ENCODE measurements at places on chromosomes 12 and 14.
A peak's percentile ranks its signal among the peaks of the same experiment; 100 is the strongest.

GRCh38 chr12:43795716-43796280 lies 10.3 kb downstream of the TWF1 start:
- DNase-seq, result no peak

DNA sequence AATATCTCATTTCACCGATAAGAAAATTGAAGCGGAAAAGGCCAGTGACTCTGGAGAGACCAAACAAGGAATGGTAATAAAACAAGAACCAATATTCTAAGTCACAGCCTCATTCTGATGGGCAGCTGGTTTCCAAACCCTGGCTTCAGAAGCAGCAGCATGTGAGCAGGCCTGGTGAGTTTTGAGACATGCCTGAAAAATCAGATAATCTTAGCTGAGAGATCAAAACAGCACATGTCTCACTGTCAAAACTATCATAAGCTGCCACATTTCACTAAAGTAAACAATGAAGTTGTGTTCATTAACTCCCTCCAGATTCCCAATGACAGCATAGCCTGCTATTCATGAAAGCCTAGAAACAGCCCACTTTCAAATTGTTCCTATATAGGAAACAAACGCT lies 36.5 kb downstream of the CIT start:
- no peak for DNase-seq

- no peak for DNase-seq
These were observed 216.7 kb downstream of the TMEM117 start for GRCh38 chr12:44052554-44052953.

- DNase-seq, result no peak
These were observed 1722.1 kb upstream of the SEL1L start for GRCh38 chr14:83255727-83256090.

- DNase-seq, result no peak
These were observed 3.3 kb upstream of the KRT79 start for GRCh38 chr12:52837413-52837741.

DNA sequence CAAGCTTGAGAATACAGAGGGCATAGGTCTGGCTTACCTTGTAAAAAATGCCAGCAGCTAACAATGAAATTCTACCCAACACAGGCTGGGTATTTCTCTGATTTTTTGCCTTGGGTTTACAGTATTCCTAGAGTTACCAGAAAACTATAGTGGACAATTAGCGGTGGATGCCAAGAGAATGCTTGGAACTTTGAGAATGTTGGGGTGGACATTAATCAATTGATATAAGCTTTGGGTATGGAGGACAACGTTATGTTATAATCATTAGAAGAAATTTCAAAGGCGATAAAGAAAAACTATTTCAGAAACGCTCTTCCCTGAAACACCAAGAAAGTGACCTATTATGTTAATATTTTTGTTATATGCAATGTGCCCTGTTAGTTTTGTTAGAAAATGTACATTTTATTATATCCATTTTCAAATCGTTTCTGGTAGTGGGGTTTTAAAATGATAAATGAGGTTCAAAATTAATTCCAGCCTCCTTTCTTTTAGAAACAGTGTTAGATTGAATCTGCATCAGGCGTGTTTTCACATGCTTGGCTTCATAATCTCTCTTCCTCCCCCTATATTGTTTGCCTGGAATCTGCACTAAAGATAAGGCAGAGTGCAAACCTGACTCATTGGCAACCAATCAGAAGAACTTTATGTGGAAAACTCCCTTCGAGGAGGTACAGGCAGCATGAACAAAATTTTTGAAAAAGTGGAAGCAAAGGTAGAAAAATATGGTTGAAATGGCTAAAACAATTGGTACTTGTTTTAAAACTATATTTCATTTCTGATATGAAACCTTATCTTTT lies 1.4 kb upstream of the PTPRQ start:
- no peak for DNase-seq

GRCh38 chr12:110015132-110015531 lies 15.9 kb downstream of the ANKRD13A start:
- no peak for DNase-seq

DNA sequence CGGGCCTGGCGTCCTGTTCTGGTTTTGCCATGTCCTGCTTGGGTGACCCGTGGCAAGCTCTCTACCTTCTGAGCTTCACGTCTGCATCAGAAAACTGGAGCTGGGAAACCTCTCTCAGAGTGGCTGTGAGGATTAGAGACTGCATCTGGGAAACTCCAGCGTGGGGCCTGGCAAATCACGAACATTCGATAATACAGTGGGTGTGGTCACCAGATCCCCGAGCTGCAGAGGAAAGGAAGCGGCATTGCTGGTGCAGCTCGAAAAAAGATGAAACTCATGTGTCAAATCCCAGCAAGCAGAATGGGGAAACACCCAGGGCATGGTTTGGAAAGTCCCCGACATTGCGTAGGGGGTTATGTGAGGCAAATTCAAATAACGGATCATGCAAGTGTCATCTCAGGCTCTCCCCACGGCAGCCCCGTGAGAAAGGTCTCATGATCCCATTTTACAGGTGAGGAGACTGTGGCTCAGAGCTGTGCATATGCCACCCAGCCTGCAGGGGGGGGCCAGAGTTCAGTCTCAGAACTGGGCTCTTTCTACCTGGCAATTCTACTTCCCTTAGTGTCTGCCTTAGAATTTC lies 98.1 kb upstream of the VRK1 start:
- DNase-seq, result no peak

DNA sequence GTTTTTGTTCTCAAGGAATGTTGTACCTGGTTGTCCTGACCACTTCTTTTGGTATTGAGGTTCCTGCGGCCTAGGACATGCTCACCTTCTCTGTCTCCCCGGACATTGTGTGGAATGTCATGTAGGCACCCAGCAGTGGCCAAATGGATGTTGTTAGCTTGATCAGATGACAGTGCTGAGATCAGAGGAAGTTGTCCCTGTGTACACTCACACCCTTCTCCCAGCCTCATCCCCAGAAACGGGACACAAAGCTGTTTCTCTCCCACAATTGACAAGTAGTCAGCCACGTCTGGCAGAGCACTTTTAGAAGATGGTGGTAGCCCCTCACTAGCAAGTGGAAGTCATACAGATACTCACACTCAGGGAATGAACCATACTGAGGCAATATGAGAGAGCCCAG lies 3.0 kb downstream of the PLEKHH1 start:
- no peak for DNase-seq

DNA sequence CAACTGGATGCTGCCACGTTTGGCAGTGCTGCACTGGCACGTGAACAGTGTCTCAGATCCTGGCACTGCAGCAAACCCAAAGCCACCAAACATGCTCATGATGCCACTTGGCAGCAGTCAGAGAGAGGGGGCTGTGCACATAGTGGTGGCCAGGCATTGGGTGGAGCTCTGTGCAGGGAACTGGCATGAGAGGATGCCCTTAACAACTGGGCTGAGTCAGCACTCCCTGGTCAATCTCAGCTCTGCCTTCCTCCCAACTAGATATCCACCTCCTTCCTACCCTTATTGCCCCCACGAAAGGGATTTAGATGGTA lies 37.0 kb downstream of the ZFHX2 start:
- DNase-seq, result no peak

DNA sequence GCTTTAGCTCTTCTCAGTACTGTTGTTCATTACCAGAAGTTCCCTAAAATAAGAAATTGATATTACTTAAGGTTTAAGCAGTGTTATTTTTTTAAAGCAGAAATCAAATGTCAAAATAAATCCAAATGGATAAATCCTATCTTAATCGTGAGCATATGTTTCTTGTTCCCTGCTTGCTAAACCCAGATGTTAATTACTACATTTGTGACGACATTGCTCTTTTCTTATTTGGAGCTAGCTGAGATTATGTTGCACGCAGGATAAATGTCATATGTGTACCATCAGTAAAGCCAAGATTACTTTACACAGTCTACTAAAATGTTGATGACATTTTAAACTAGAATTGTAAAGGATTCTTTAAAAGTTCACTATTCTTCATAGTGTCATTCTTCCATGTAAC lies 157.5 kb downstream of the PLCZ1 start:
- DNase-seq, result no peak

- DNase-seq, result no peak
These were observed 577 bp upstream of the TPCN1 start for GRCh38 chr12:113220593-113221180.

GRCh38 chr12:116880817-116881324 lies 370 bp downstream of the HRK start:
- DNase-seq, result peak; percentile 54

GRCh38 chr14:34569750-34570149 lies 30.2 kb upstream of the EAPP start:
- DNase-seq, result no peak

DNA sequence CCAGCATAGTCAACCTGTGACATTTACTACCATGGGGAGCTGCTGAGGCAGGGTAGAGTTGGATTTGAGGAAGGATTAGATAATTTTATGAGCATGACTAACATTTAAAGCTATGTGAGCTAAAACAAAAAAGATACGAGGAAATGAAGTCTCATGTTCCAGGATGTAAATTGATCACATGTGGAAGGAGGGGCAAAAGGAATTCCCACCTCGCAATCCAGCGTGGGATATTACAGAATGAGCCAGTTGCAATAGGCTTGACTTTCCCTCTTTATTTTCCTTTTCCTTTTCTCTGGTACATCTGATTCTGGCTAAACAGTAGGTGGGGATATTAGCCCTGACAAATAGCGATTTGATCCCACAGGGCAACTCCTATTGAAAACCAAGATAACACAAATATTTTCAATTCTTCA lies 214.9 kb upstream of the HMGA2 start:
- DNase-seq, result no peak

DNA sequence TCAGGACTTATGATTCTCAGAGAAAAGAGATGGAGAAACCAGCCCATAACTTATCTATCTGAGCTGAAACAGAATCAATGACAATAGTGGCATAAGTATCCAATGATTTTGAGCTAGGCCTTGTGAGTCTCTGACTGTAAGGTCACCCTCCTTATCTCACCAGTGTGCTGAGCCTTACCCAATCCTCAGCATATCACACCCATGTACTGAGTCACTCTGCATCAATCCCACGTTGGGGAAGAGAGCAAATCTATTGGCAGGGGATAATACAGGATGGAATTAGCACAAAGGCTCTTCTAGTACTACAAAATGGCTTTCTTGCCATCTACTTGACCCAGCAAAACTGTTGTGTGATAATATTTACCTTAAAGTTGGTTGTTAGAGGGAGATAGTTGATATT lies 997.8 kb downstream of the NRXN3 start:
- no peak for DNase-seq

DNA sequence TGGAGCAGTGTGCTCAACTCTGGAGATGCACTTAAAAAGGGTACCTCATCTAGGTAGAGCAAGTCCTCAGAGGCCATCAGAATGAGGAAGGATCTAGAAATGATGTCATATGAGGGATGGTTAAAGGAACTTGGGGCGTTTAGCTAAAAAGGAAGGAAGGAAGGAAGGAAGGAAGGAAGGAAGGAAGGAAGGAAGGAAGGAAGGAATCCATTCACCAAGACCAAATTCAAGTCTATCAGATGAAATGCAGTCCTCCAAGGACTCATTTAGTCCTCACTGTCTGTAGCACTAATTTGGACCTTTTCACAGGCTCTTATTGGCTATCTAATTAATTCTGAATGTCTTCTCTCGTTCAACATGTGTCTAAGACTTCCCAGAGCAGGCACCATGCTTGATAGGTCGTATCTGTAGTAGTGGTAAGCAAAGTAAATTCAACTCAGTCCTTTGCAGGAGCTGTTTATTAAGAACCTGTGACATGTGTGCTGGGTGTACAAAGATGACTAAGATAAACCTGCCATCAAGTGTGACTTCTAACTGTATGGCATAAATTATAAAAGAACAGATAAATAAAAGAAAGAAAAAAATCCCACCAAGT lies 63.5 kb downstream of the LLPH start:
- DNase-seq, result no peak

GRCh38 chr12:96093543-96094196 lies 58.3 kb upstream of the LTA4H start:
- no peak for DNase-seq

GRCh38 chr12:48615681-48616080 lies 45.8 kb upstream of the LALBA start:
- DNase-seq, result no peak

DNA sequence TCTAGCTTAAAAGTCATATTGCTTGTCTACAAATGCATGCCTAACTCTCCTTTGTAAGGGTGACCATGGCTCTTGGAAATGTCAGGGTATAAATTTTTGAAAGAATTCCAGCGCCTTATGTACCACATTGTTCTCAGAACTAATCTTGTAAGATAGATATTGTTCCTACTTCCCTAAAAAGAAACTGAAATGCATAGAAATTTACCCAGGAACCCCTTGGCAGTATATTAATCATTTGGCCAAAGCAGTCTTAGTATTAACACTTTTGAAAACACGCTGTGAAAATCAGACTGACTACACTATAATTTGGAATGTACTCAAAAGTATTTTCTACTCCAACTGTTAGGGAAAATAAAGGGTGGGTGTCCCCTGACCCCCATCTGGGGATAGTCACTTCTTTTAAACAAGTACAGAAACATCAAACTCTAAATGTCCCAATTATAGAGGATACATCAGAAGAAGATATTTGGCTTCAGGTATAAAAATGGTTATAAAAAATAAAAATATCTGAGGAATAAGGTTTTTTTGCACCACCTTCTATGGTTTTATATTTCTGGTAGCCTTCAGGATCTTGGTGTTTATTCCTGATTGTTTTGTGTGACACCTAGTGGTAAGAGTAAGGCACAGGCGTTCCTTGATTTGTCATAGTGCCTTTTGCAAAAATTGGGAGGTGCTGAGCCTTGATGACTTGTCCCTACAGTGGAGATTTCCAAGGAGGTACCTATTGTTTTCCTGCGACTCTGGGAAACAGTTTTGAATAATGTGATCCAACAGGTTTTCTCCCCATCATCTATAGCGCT lies 2.2 kb upstream of the NFKBIA start:
- DNase-seq, result no peak

GRCh38 chr14:76430475-76430980 lies 54.6 kb downstream of the ESRRB start:
- DNase-seq, result no peak

- no peak for DNase-seq
These were observed 399.2 kb downstream of the VRK1 start for GRCh38 chr14:97196336-97196735.

- DNase-seq, result peak; percentile 0
These were observed 15.1 kb downstream of the BCAT1 start for GRCh38 chr12:24933694-24934407.

DNA sequence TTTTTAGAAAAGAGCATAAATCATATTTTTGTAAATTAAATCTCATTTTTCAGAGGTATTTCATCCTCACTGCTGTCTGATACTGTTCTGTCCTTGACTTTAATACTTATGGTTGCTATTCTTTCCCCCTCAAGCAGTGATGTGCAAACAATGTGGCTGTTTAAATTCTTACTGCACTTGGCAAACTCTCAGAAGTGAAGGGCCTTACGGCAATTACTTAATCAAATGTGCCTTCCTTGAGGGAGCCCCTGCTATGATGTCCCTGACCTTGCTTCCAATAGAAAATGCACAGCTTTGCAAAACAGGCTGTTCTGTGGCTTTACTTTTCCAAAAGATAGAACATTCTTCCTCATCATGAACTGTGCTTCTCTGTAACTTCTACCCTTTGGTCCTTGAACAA lies 35.2 kb downstream of the UBE3B start:
- DNase-seq, result no peak

GRCh38 chr12:56714431-56714929 lies 10.6 kb downstream of the NACA start:
- no peak for DNase-seq

- no peak for DNase-seq
These were observed 179.7 kb upstream of the HIF1A start for GRCh38 chr14:61515436-61516117.

Measured in activated CD8-positive, alpha-beta memory T cell treated with anti-CD3 and anti-CD28 coated beads, Interleukin-2, amount 10 ng/mL, durations not matched to agents 7 days and 5 days (primary cell).